Body of pancreas (tissue), 4 donors: ENCODE measurements at places on chromosomes 4 and X. TPM values are rescaled to one million over a fixed set of nuclear protein-coding genes. Genes with fewer than 3 reads are reported as not detected.
A peak's percentile ranks its signal among the peaks of the same experiment; 100 is the strongest.

ERAS gene
- total RNA-seq = not detected

FDCSP gene
- total RNA-seq = not detected

DMRTC1B gene
- total RNA-seq = not detected

SPANXA2 gene
- total RNA-seq = not detected

DNA sequence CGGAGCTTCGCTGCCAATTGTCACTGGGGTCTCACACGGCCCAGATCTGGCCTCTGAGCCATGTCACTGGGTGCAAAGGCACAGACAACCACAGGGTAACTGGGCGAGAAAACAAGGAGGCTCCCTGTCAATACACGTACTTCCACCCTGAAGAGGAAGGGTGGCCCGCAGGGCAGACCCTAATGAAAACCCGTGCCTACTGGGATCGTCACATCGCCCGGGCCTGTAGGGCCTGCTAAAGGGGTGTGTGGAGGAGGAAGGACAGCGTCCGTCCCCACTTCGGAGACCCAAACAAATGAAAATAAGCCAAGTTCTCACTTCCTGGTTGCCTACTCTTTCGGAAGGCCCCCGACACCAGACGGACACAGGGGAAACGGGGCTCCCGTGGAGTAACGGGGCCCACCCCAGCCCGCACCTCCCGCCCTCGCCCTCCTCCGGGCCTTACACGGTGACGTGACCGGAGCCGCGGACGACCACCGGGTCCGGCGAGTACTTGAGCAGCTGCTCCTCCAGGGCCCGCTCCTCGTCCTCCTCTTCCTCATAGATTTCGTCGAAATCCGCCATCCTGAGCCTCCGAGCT is 578 bp downstream of the CHIC2 start:
- DNase-seq = peak; percentile 30
- peaks cover 54% of the 10 kb centered on the region for H3K4me1 ChIP-seq
- no peaks in the 10 kb centered on the region for H3K27me3 ChIP-seq
- peak overlapping the region; percentile 85 for H3K27ac ChIP-seq
- peak overlapping the region; percentile 51 for H3K4me3 ChIP-seq

GRCh38 chrX:44944894-44945293 is 71.9 kb downstream of the KDM6A start:
- H3K27ac ChIP-seq = no peak overlapping the region
- no peak overlapping the region for H3K4me3 ChIP-seq
- DNase-seq = no peak
- H3K36me3 ChIP-seq = no peaks in the 10 kb centered on the region
